ENCODE measurements at places on chromosomes 7 and 10.

DNA sequence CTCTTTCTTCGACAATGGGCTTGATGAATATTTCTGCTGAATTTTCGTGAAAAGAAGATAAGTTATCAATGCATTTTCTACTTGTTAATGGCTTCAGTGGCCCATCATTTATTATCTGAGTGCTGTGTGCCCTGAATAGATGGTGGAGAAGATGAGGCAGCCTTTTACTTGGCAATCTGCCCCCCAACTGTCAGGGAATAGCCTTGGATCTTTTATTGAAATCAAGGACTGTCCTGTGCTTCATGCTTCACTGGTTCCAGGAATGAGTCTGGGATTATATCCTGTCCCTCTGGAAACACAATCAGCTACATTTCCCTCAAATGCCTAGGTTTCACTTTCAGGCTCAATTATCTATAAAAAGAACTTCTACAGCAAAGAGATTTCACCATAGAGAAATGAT, 75.9 kb upstream of the NXPH1 start:
- DNase-seq, result no peak

GRCh38 chr10:123858907-123859652, 32.5 kb downstream of the CPXM2 start:
- no peak for DNase-seq

- DNase-seq, result no peak
Observed at GRCh38 chr7:124724507-124725192, 40.9 kb downstream of the GPR37 start.

DNA sequence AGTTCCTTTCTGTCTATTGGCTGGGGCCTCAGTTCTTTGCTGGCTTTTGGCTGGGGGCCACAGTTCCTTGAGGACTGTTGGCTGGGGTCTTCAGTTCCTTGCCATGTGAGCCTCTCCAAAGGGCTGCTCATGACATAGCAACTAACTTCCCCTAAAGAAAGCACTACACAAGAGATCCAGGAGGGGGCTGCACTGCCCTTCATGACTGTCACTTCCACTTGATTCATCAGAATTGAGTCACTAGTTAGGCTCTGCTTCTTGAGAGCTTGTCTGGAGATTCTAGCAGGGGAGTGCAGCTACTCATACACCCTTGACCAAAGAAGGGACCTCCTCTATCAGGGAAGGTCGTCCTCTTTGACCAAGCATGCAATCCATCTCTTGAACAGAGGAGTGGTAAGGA, 38.0 kb upstream of the MKX start:
- DNase-seq, result no peak

- DNase-seq, result peak; percentile 53
Observed at GRCh38 chr10:89392974-89393373, 551 bp downstream of the IFIT1 start.

DNA sequence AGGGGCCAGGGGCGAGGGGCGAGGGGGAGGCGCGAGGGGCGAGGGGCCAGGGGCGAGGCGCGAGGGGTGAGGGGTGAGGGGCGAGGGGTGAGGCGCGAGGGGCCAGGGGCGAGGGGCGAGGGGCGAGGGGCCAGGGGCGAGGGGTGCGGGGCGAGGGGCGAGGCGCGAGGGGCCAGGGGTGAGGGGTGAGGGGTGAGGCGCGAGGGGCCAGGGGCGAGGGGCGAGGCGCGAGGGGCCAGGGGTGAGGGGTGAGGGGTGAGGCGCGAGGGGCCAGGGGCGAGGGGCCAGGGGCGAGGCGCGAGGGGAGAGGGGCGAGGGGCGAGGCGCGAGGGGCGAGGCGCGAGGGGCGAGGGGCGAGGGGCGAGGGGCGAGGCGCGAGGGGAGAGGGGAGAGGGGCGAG, 192.3 kb downstream of the PTPRN2 start:
- DNase-seq, result no peak

DNA sequence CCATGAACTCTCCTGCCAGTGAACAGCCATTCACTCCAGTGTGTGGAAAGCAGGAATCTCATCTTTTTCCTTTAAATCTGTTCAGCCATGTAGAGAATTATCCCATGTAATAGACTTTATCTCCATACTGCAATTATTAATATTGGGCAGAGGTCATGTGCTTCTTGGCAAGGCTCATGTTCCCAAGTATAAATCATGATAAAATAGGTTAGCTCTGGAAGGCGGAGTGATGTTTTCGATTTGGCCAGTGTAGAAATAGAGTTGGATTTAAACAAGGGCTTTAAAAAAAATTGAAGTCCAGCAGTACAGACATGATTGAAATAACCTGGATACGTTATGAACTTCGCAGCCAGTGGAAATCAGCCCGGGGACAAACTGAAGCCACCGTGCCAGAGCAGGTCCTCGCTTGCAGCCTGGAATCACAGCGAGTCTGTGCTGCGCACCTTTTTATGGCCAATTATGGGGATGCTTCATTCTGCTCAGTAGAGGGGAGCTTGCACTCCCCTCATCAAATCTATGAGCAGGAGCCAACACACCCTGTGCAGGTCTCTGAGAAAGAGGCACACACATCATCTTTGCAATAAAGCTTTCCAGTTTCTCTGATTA, 654.0 kb upstream of the MKI67 start:
- no peak for DNase-seq

DNA sequence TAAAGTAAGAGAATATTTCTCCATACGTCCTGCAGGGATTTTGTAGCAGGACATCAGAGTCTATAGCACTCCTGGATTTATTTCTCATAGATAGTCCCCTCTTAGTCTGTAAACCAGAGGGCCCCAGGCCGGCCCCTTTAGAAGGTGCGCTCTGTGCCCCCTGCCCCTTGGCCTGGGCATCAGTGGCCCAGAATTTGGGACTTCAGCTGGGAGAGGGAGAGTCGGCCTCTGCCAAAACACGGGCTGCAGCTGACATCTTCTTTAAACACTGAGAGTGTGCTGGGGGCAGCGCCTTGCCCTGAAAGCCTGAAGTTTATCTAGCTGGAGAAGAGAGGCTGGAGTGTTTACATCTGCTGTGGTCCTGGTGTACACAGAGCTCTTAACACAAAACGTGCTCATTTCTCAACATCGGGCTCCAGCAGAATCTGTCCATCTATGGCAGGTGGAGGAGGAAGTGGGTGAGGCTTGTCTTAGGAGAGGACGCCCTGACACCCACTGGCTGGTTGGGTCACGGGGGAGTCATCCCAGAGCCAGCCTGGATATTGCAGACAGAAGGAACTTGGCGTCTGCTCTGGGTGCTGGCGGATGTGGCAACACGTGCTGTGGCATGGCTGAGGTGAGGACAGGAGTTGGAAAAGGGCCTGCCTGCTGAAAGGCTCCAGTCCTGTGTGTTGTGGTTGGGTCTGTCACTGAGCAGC, 5.0 kb upstream of the TACR2 start:
- DNase-seq, result no peak

DNA sequence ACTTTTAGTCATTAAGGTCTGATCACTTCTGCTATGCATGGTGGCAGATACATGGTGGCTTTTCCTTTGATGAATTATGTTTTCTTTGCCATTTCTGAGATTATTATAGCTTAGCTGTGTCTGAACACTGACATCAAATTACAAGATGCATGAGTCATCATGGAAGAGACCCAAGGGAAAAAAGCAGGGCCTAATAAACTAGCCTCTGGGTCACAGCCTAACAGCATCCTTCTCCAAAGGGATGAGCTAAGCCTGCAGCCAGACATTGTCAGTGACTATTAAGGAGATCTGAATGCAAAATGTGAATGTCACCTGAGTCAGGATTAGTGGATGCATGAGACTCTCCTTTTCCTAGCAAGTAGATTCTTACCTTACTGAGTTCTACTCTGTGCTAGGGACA, 19.1 kb upstream of the OGDHL start:
- DNase-seq, result no peak

DNA sequence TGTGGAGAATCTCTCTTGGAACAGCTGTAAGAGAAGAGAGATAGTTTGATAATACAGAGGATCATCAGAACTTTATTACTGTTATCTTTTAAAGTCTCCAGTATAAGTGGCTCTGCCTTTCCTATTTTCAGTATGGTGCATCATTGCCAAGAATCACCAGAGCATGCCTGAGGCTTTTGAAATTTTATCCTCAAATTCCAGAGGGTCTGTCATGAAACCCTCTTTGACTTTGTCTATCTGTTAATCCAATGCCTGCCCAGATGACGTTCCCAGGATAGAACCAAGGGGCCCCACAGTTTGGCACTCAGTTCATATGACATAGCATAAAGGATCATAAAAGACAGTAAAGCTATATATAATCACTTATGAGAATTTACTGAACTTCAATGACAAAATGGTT, 35.3 kb upstream of the SEMA3C start:
- no peak for DNase-seq

DNA sequence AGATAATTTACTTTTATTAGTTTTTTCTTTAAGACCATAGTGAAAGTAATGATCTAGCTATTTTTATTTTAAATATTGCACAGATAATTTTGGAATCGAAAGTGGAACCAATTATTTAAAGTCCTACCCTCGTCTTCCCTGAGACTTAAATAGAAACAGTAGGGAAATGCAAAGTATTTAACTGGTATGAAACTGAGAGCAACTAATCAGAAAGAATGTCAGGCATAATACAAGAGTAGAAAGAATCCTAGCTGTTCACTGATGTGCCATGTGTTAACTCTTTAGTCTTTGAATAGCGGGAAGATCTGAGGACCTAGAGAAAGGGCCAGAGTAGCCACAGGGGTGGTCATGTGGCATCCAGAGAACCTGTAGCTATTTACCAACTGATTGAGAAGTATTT, 630.0 kb downstream of the NRG3 start:
- no peak for DNase-seq

- DNase-seq, result no peak
Observed at GRCh38 chr7:48035967-48036478, 680 bp downstream of the C7orf57 start.

GRCh38 chr10:113562069-113562468, 9.2 kb downstream of the HABP2 start:
- no peak for DNase-seq

GRCh38 chr10:45422866-45423659, 49.0 kb downstream of the ALOX5 start:
- no peak for DNase-seq

GRCh38 chr10:94038024-94038423, 44.3 kb downstream of the PLCE1 start:
- DNase-seq, result no peak

DNA sequence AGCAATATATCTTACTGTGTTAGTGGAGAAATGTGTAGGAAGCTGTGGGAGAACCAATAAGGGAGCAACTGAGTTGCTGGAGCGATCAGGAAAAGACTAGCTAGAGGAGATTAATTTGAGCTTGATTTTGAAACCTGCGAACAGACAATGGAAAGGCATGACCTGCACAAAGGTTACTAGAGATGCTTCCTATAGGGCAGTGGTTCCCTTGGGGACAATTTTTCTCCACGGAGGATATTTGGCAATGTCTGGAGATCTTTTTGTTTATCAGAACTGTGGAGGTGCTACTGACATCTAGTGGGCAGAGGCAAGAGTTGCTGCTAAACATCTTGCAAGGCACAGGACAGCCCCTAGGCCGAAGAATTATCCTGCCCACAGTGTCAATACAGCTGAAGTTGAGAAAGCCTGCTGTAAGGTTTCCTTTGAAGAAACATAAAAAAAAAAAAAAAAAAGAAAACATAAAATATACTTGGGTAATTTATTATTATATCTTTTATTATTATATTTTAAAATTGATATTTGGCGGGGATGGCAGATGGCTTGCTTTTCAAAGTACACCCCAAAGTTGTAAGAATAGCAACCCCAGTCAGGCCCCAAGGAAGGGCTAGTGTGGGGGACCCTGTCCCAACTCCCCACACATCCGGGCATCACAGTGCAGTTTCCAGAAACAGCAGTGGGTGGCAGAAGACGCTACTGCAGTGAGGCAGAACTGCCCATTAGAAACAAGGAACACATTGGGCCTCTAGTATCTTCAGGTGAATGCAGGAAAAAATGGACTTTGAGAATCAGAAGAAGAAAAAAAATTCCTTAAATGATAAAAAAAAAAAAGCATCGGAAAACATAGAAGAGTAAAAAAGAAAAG, 481.6 kb downstream of the SH2D4B start:
- DNase-seq, result no peak

DNA sequence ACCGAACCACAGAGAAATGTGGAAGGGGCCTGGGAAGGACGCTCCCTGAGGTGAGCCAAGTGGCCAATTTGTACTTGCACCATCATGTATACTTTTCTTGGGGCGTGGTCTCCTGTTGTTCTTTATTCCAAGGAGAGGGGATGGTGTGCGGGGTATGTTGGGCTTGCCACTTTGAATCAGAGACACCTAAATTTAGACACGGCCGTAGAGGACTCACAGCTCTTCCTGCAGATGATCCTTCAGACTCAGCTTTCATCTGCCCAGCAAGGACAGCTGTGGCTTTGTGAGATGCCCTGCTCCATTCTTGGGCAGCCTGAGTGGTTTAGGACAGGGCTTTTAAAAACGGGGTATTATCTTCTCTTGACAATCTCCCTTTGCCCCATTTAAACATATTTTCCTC, 473.2 kb downstream of the REEP3 start:
- no peak for DNase-seq

GRCh38 chr10:47322300-47323061, at the start of gene GDF2:
Gene GDF2, plus strand, starts transcription at chr10:47322454. Its CDS starts 215 bp downstream, at chr10:47322669.
- DNase-seq, result no peak

DNA sequence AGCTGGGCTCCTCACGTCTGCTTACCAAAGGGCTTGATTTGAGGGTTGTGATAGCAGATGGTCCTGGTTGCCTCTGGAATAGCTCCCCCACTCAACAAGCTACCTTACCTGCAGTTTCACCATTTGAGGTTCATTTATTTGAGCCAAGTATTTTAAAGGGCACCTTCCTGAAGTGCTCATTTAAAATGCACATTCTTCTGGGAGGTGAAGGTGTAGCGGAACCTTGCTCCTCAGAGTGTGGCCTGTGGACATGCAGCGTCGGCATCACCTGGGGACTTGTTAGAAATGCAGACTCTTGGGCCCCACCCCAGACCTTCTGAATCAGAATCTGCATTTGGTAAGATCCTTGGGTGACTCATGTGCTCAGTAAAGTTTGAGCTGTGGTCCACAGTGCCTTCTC, 2.3 kb downstream of the CDH23 start:
- DNase-seq, result no peak
